Omental fat pad (tissue), 4 donors: ENCODE measurements at places on chromosomes 7 and 10. TPM values are rescaled to one million over a fixed set of nuclear protein-coding genes. Genes with fewer than 3 reads are reported as not detected.

Gene SMC3
- total RNA-seq, result 22.9 TPM

DNA sequence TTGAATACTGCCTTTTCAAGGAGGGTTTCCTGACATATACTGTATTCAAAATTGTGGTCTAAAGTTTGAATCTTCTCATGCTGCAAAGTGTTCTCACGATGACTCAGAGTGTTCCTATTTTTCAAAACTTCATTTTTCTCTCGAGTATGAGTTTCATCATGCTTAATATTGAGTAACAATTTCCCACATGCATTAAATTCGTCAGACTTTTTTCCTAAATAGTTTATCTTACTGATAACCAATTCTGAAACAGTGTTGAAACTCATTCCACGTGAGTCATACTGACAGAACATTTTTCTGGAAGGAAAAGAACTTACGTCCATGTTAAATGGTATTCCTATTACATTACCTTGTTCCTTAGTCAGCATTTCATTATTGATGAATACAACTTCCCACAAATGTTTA lies 44.1 kb downstream of the ZNF33B start:
- no peak for DNase-seq

Gene TEX36
- not detected for total RNA-seq

DNA sequence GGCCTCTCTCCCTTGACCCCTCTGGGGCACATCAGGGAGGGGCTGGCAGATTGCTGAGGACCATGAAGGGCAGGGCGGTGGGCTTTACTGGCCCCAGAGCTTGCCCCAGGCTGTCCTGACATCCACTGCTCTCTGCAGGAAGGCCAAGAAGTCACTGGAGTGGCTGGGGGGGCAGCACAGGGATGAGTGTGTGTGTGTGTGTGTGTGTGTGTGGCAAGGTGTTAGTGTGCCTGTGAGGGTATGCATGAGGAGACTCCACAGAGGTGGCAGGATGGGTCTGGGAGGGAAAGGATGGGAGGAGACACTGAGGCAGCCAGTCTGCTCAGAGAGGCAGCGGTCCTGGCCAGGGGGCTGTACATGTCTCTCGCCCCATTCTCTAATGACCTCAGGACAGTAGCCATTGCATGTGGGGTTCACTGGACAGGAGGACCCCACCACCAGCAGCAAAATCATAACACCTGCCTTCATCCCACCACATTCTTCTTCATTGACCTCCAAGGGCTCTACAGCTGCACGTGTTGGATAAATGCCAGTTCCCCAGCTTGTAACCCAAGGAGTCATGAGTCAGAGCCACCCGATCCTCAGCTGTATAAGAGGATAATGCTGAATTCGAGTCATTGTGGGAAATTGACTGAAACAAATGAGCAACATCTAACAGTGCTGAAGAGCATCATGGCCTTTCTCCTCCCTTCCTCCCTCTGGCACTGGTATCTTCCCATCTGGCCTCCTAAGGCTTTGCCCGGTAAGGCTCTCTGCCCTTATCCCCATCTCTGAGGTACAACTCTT lies 720.5 kb downstream of the GRID1 start:
- no peak for DNase-seq

- no peak for DNase-seq
Measured at GRCh38 chr10:21399392-21400035, 126.0 kb downstream of the SKIDA1 start.

DNA sequence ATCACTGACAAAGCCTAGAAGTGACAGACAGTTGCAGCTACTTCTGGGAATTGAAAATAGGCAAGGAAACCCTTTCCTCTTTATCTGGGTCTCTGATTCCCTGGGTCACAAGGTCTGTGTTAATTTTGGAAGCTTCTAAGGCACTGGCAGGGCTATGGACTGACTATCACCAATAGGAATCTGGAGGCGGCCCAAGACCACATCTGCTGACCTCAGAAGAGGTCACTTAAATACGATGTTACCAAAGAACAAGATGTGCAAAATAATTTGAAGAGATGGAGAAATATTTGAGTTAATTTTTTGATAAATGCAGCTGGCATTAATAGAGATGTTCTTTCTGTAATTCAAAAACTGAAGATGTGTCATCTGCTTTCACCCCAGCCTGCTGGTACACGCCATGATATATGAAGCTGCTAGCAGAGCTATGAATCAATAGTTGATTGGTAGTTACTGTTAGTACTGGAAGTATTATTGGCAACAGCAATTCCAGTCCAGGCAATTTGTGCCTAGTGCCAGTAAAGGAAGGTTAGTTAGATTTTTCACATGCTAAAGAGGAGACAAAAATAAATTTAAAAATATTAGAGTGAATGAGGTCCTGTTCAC lies 5.5 kb upstream of the STEAP4 start:
- DNase-seq, result no peak

- DNase-seq, result no peak
Measured at GRCh38 chr7:17624379-17624778, 315.9 kb downstream of the SNX13 start.

DNA sequence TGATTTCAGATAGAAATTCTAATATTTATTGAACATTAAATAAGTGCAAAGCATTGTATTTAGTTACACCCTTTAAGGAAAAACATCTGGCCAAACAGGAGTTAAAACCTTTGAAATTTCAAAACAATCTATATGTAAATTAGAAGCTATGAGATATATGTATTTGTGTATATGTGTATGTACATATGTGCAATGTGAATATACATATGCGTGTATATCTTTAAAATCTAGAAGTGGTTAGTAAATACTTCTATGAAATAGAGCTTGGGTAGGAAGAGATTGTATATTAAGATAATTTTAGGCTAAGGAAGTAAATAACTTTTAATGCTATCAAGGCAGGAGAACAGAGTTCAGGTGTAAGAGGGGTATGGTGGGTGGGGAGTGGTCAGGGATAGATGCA lies 9.3 kb downstream of the WEE2 start:
- DNase-seq, result no peak

Gene DKK1
- total RNA-seq, result 13.3 TPM

DNA sequence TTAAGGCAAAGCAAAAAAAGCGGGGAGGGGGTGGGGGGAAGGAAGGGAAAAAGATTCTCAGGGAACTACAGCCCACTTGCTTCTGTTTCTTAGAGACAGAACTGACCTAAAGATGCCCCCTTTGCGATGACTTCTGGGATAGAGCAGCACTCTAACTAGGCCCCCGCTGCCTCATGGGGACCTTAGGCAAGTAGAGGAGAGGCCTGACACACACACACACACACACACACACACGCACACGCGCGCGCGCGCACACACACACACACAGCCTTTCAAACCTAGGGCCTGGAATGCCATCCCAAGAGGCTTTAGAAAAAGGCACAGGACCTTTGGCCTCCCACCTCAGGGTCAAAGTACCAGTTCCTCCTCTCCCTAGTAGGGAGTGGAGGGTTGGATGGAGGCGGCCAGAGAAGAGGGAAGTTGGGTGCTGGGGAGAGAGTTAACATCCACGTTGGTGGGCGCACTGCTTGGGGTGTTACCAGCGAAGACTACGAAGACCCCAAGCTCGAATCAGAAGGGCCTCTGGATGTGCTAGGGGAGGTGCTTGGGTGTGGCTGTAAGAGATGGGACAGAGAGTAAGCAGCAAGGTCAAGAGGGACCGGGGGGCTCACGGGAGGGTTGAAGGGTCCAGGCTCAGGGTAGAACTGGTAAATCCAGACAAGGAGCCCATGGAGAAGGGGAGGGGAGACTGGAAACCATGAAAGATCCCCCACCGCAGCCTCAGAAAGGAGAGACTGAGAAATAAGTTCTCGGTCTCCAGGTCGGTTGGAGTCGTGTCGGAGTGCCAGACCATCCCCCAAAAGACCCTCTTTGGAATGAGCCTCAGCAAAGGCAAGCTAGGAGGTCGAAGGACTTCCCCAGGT lies 1.2 kb upstream of the COL1A2 start:
- DNase-seq, result no peak

- no peak for DNase-seq
Measured at GRCh38 chr10:126312167-126312566, 76.1 kb downstream of the ADAM12 start.

Gene NEUROG3
- 0.60 TPM for total RNA-seq

GRCh38 chr7:148382596-148382995 lies 208.0 kb upstream of the C7orf33 start:
- no peak for DNase-seq
